Esophagus squamous epithelium (tissue), 5 donors: ENCODE measurements at places on chromosomes 5 and 9.

- no peak for DNase-seq
Measured at GRCh38 chr5:150497274-150497988, 10.5 kb upstream of the NDST1 start.

DNA sequence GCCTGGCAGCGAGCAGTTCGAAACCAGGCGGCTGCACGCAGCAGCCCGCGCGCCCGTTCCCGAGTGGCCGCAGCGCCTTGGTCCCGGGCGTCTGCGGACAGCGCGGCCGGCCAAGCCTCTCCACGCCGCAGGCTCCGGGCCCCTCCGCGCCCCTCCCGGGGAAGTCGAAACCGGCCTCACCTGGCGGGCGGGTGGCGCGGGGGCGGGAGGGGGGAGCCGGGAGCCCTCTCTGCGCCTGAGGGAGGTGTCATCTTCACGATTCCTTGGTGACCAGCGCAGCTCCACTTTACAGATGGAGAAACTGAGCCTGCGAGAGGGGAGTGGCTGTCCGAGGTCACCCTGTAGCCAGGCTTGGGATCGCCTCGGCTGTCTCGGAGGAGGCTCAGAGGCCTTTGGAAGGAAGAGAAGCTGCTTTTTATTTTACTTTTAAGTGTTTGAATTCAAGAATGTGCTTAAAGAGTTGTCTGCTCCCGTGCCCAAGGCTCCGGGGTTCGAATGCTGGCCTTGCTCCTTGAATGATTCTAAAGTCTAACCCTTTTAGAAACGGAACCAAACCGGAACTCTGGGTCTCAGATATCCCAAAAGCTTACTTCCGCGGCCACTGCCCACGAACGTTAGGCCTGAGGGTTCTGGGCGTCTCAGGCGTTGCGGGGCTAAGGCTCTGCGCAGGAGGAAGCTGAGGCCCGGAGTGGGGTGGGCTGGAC lies 662 bp downstream of the SUSD3 start:
- no peak for DNase-seq

- no peak for DNase-seq
Measured at GRCh38 chr9:137919649-137920141, 42.1 kb downstream of the CACNA1B start.

- DNase-seq: no peak
Measured at GRCh38 chr5:157196045-157196444, 15.4 kb downstream of the ITK start.

DNA sequence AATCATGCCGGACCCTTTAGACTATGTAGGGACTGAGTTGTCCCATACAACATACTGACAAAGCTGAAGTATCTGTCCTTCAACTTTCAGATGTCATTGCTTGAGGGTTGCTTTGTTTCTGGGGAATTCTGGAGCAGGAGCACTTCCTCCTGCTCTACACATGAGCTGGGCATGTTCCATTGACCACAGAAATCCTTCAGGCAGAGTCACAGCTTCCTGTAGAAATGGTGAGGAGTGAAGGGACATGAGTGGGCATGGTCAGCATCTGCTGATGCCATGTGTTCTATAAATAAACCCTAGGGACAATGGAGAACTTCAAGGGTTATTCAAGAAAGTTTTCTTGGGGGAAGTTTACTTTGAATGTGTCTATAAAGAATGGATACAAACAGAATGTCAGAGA lies 296.6 kb upstream of the FBXL7 start:
- DNase-seq: no peak

GRCh38 chr5:53032188-53032587 lies 43.0 kb downstream of the ITGA2 start:
- no peak for DNase-seq

DNA sequence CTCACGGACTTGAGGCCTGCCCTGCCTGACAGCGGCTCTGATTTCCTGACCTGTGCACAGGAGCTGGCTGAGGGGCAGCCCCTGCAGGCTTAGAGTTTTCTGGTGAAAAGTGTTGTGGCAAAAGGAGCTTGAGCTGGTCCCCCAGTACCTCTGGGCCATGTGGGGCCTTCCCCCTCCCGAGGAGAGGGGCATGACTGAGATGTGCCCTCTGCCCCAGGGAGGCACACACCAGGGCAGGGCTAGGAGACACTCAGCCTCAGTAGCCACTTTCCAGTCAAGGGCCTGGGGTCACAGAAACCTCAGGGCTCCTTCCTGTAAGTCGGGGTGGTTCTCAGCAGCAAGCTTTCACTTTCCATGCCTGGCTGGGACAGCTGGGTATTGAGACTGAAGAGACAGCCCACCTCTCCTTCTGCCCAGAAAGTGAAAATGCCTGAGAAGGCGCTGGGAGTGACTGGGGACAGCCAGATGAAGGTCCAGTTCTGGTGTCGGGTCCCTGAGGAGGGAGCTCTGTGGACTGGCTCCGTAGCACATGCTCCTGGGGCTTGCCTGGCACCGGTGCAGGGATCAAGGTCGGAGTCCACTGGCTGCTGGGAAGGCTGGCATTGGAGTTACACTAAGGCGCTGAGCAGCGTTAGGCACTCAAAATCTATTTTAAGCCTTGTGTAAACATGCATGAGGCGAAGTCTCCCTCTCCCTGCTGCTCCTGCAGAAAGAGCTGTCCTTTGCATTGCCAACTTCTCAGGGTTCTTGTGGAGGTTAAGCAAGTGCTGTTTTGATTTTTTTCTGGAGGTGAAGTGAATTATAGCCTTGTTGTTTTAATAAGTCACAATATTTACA lies 394.9 kb downstream of the GADD45G start:
- DNase-seq: no peak

DNA sequence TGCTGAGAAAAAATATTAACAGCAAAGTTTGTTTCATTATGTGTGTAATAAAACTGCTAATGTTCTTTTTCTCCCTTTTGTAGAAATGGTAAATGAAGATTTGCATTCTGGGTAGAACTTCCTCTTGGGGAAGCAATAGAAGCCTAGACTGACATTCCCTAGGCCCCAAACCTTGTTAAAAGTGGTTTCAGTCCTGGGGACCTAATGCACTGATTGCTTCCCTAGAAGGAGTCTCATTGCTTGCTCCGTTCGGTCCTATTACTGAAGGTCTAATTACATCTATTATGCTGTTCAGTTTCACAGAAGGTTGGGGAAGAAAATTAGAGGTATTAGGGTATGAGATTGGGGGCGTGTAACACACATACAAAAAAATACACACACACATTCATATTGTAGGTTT lies 893.8 kb downstream of the TLE4 start:
- no peak for DNase-seq

DNA sequence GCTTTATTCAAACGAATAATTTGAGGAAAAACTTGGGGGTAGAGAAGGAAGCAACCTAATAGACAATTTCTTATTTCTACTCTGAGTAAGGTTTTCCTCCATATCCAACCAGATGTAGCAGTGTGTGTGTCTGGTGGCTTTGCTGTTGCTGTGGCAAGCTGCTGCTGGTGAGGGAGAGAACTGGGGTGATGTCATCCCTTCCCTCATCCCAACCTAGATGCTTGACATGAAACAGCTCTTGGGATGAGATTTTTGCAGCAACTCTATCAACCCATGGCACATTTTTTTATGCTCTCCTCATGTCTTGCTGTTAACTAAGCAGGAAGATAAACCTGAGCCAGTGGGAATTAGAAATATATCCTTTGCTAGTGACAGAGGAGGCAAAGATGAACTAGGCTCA lies 135.8 kb downstream of the PCSK1 start:
- no peak for DNase-seq

DNA sequence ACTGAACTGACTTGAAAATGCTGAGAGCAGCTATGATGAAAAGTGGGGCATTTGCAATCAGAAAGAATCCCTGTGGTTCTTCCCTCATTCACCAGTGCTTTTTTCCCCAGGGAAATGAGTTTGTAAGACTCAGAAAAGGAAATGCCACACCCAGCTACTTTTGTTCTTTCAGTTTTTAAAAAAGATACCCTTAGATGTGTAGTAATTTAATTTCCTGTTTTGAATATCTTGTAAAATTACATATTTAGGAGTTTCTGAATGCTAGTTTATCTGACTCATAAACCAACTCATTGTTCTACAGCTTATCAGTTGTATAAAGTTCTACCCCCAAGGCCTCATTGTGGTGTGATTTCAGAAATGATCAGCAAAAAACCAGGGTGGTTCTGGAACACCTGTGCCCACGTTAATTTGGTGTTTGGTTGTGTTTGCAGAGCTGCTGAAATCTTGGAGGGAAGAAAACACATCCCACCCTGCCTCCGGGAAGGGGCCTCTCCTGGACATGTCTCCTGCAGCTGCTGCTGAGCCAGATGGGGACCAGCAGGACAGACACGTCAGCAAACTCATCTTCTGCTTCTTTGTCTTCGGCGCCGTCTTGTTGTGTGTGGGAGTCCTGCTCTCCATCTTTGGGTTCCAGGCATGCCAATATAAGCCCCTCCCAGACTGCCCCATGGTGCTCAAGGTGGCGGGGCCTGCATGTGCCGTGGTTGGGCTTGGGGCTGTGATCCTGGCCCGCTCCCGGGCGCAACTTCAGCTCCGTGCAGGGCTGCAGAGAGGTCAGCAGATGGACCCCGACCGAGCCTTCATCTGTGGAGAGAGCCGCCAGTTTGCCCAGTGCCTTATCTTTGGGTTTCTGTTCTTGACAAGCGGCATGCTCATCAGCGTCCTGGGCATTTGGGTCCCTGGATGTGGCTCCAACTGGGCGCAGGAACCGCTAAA lies 2.8 kb downstream of the TMEM171 start:
- no peak for DNase-seq

DNA sequence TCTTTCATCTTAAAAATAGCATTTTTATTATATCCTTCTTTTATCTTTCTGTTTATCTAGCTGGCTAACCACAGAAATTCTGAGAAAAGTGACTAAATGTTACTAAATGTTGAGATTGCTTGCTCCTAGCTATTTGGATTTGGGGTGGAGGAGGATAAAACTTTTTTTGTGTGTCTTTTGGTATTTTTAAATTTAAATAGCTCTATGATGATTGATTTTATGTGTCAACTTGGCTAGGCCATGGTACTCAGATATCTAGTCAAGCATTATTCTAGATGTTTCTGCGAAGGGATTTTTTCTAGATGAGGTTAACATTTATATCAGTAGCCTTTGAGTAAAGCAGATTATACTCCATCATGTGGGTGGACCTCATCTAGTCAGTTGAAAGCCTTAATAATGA lies 75.0 kb downstream of the GCNT1 start:
- DNase-seq: no peak

- no peak for DNase-seq
Measured at GRCh38 chr9:99050292-99050911, 54.5 kb upstream of the TGFBR1 start.

DNA sequence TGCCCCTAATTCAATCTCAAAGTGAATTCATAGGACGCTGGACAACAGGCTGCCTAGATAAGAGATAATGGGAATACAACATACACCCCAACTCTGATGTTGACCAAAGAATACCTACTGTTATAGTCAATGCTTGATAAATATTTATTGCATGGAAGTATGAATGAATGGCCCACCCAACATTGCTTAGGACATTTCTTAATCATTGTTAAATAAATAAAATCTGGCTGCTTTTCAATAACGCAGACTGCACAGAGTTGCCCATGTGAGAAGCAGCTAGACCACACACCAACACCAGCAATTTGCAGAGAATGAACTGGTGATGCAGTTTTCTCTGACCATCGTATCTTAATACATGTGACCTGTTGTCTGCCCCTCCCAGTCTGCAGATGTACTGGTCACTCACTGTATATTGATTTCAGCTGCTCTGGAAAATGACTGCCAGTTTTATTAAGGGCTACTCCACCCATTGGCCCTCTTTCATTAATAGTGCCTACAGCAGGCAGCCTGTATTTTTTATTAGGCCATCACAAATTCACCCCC lies 236.2 kb upstream of the WWC1 start:
- DNase-seq: no peak

DNA sequence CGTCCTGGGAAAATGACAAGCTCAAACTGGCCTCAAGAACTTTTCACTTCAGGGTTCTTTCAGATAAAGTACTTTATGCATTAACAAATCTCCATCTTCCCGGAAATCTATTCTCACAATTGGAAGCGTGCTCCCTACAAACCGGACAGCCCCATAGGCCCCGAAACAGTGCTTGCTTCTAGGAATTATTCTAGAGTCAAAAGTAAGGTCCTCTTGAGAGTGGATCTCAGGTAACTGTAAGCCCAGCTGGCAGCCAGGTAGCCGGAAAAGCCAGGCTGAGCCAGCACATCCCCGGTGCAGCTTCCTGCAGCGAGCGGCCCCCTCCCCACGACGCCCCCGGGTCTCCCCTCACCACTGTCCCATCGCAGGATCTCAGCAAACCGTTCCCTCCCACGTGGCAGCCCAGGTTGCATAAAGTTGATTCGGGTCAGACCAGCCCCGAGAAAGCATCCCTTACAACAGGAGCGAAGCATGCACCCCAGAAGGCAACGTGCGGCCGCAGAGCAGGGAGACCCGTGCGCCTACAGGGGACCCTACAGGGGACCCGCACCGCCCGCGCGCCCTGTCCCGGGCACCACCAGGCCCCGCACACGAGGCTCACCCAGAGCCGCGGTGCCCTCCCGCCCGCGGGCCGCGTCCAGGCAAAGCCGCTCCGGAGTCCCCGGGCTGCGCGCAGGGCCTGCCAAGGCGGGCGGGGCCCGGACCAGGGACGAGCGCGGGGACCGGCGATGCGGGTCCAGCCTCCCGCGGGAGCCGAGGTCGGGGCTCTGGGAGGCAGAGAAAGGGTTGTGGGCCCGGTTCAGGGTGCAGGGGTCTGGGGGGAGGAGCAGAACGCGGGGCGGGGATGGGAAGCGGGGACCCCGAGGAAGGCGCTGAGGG lies 920 bp downstream of the LPCAT1 start:
- no peak for DNase-seq

DNA sequence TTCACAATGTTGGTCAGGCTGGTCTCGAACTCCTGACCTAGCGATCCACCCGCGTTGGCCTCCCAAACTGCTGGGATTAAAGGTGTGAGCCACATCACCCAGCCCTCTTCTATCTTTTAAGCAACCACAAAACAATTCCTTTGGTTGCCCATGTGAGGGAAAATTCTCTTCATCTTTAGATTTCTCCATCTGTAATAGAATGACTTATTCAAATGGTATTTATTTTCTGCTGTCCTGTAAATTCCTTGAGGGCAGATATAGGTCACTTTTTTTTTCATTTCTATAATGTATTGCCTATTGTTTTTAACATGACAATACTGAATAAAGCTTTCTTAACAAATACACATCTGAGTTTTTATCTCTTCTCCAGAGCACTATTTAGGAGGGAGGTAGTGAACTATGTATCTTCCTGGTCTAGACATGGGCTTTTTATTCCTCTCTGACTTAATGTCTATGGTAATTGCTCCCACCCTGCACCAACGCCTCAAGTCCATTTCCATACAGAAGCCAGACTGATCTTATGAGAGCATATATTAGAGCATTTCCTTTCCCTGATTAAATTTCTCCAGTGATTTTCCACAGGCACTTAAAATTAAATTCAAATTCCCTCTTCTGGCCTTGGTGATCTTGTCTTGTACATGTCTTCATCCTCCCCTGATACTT lies 595.6 kb downstream of the CAAP1 start:
- no peak for DNase-seq
